Forelimb muscle (tissue), 1 donor: ENCODE measurements at places on chromosomes 7 and 10.

DNA sequence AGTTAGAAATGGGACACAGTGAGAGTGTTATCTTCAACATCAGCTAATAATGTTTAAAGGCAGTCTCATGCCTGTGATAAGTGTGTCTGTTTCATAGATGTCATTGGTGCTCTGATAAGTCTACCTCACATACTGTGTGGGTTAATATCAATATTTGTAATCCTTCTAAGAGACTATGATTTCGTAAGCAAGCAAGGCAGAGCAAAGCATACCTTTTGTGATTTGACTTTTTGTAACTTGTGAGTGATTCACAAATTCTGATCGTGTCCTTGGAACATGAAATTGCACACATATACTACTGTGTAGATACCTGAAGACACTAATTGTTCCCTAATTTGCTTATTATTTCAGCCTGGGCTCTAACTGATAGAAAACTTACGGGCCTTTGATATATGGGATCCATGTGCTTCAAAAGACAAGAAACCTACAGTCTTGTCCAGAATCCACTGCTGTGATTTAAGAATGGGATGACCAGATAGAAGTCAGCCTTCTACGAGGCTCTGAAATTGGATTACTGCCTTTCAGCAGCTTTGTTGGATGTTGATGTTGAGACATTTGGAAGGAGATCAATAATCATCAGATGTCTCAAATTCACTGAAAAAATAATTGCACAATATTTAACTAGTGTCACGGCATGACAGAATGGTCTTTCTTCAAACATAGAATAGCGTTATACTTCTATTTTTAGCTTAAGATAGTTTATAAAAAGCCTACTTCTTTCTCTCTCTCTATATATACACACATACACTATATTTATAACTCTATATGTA is 63.2 kb upstream of the KLF6 start:
- DNase-seq, result no peak

DNA sequence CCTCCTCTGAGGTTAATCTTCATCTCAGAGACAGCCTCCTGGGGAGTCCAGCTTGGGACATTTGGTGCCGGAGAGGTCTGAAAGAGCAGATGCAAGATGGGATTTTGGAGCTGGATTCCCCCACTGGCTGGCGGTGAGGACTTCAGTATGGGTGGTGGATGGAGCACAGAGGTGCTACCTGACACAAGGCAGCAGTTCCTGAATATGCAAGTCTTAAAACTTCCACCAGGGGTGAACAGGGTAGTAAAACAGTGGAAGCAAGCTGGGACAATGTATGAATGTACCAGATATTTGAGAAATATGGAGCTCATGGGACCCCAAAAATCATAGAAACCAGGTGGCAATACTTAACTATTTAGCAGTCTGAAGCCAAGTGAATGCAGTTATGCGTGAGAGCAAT is 4.8 kb upstream of the TAF3 start:
- DNase-seq, result no peak

- DNase-seq, result no peak
Measured at GRCh38 chr10:14477408-14477710, 146.6 kb upstream of the FRMD4A start.

GRCh38 chr10:79051766-79052165 is 17.0 kb upstream of the ZMIZ1 start:
- DNase-seq, result no peak

GRCh38 chr10:25047591-25048301 is 31.3 kb downstream of the THNSL1 start:
- DNase-seq, result no peak

GRCh38 chr10:124827474-124827873 is 25.9 kb downstream of the ABRAXAS2 start:
- peak; percentile 17 for DNase-seq

DNA sequence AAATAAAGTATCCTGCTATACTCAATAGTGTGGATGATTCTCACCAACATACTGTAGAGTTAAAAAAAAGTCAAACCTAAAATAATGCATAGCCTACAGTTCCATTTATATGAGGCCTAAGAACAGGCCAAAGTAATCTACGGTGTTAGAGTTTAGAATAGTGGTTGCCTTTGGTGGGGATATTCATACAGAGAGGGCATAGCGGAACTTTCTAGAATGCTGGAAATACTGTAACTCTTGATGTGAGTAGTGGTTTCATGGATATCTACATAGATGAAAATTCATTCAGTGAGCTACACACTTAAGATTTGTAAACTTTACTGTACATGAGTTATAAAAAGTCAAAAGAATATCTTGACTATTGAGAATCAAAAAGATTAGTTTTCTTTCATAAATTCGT is 349.9 kb upstream of the NFE2L3 start:
- DNase-seq, result no peak

DNA sequence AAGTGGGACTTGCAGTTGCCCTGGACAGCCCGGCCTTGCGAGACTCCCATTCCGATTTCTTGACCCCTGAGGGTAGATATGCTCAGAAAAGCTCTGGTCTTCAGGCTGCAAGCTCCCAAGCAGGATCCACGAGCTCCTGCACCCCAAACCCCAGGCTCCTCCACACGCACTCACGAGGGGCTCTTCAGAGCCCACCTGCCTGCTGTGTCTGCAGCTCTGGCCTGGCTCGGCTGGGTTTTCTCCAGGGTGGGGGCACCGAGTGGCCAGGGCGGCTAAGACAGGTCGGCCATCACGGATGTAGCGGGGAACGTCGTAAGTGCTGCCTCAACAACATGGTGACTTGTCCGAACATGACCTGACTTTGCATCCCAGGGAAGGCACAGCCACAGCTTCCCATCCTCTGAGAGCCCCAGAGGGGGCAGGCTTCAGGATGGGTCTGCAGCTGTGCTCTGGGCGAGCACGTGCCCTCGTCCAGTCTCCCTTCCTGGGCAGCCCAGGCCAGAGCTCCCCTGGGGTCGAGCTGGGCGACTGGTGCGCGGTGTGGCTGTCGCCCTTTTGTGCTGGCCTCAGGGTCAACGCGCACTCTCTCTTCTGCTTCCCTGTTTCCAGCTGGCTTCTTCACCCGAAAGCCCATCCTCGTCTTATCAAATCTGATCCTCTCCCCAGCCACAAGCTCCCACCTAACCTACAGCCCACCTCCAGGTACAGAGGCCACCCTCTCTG is 415.3 kb downstream of the DNAJB6 start:
- DNase-seq, result no peak

- DNase-seq, result no peak
Measured at GRCh38 chr7:100901921-100902332, 6.2 kb upstream of the ACHE start.

- no peak for DNase-seq
Measured at GRCh38 chr10:126104767-126105166, 208.4 kb downstream of the FANK1 start.

GRCh38 chr10:50375051-50375452 is 123.7 kb upstream of the ASAH2 start:
- DNase-seq, result no peak

DNA sequence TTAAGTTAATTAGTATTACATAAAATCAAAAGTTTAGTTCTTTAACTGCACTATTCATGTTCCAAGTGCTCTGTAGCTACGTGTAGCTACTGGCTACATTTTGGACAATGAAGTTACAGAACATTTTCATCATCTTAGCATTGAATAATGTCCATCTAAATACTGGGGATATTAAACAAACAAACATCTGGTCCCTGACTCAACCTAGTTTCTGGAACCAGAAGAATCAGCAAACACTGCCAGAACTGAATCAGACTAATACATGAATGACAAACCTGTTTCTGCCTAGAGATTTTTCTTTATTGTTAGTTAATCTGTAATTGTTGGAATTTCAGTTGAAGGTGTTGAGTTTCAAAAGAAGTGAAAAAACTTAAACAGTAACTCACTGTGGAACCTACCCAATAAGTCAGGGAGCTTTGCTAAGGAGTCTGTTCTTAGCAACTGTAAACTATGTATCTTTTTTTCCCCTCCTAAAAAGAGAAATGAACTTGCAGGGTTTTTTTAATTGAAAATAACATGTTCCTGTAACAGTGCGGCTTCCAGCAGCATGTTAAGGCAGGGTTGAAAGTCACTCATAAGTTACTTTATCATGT is 58.3 kb downstream of the CDK13 start:
- DNase-seq, result peak; percentile 26

DNA sequence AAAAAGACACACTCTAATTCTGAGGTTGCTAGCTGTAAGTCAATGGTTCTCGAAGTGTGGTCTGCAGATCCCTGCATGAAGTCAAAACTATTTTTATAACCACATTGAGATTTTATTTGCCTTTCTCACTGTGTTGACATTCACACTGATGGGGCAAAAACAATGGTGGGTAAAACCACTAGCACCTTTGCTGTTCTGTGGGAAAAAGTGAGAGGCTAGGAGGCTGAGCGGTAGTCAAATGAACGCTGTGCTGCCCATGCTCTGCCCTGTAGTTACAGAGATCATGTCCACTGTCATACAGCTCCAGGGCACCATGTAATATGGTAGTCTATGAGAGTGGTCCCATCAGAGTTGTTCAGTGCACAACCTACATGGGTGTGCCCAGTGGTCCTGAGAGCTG is 21.6 kb upstream of the PDCD4 start:
- DNase-seq, result no peak

GRCh38 chr10:52663161-52663560 is 109.4 kb downstream of the MBL2 start:
- DNase-seq, result no peak

DNA sequence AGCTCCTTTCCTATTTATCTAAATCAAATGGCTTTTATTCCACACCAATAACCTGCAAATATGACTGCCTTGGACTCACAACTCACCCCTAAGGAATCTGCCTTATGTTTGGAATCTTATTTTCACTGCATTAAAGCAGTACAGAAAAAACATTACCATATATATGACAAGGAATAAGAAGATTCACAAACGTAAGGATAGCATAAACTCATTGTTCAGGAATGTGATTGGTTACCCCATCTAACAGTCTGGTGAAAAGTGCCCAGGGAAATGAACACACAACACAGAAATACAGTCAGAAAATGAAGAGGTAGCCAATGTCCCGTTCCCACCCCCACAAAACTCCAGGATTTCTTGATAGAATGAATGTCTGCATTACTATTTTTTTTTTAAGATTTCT is 2.0 kb downstream of the PPP3CB start:
- DNase-seq, result no peak

DNA sequence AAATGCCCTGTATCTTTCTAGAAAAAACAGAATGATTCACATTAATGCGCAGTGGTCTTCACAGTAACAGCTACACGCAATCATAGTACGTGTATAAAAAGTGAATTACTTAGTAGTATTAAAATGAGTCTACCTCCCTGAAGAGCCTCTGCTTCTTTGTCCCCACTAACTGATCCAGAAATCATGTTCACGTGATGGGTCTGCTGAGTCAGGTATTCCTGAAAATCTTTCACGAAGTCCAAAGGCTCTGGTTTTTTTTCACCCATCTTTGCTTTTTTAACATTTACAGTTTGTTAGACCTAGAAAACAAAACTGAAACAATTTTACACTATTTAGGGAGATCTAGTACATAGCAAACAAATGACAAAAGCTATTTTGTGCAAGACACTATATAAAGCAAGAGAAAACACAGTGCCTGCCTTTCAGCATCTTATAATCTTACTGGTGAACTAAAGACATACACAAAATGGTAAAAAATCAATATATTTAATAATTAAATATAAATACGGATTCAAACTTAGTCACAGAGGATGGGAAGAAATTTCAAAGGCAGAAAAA is 10.2 kb downstream of the IKZF5 start:
- no peak for DNase-seq

DNA sequence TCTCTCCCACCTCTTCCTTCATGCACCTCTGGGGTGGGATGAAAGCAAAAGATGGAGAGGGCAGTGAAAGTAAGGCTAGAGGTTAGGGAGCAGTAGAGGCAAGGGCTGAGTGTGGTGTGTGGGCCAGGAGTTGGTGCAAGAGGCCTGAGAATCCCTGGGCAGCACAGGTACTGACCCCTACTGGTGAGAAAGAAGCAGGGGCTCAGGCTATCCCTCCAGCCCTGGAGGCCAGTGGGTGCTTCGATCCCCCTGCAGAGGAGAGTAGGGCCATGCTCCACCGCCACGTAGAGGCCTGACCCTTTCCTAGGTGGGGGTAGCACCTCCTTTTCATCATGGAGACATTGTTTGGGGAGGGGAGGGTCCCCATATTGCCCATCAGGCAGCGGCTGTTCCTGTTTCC is 9.8 kb downstream of the CDHR1 start:
- DNase-seq, result no peak

DNA sequence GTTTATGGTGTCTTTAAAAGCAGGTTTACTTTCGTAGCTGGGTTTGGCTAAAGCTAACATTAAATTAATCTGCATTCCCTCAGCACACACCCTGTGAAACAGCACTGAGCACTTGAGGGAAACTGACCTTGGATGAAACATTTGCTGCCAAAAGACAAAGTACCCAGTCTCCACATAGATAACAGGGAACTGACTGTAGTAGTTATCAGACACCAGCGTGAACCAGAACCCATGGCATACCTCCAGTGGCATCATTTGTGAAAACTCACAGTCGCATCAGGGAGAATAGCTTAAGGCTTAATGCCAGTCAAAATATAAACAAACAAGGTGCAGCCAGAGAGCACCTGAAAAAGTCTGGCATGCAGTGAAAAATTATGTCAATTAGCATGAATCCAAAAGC is 357.8 kb upstream of the C7orf33 start:
- DNase-seq, result no peak

GRCh38 chr7:117402109-117402508 is 25.2 kb downstream of the ASZ1 start:
- DNase-seq, result no peak

DNA sequence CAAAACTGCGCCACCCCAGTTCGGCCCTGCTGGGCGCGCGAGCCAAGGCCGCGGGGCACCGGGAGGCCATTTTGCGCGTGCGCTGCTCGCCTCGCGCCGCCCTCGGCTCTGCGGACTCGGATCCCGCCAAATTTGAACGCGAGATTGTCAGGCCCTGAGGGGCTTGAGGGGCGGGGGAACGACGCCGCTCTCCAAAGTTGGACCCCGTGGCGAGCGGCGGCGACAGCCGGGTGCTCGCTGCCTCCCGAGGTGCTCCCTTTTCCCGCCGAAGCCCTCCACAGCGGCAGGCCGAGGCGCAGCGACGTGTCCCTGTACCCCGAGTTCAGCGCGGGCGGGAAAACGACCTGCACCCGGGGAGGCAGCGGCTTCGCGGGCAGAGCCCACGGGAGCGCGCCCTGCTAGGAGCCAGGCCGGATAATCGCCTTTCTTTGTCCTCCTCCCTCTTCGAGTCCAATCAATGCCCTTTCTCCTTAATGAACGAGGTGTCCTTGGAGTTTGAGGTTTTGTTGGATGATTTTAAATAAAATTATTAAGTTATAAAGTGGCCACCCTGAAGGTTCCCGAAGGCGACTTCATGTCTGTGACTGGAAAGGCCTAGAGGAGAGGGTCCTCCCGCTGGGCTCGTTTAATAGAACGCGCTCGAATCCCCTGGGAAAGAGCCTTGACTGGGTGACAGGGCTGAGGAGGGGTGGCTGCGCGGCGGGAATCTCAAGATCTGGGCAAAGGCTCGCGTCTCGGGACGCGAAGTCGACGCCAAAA is 10.7 kb upstream of the SPAG6 start:
- no peak for DNase-seq

GRCh38 chr10:15144788-15145187 is 23.7 kb downstream of the NMT2 start:
- no peak for DNase-seq

GRCh38 chr7:22413211-22413610 is 56.3 kb upstream of the RAPGEF5 start:
- no peak for DNase-seq

DNA sequence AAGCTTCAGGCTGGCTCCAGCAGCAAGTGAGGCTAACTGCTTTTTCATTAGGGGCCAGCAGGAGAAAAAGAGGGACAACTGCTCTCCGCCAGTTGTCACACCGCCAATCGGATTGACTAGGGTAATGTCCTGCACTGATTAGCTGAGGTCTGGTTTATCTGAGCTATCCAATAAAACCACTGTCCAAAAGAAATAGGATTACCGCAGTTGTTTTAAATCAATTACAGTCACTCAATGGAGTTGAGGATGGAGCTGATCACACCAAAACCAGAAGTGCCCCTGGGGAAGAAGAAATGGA is 351.4 kb upstream of the NPVF start:
- DNase-seq, result no peak
